ENCODE measurements at places on chromosomes 6 and 20.

GRCh38 chr6:16476861-16477260 lies 238.5 kb downstream of the GMPR start:
- no peak for DNase-seq

DNA sequence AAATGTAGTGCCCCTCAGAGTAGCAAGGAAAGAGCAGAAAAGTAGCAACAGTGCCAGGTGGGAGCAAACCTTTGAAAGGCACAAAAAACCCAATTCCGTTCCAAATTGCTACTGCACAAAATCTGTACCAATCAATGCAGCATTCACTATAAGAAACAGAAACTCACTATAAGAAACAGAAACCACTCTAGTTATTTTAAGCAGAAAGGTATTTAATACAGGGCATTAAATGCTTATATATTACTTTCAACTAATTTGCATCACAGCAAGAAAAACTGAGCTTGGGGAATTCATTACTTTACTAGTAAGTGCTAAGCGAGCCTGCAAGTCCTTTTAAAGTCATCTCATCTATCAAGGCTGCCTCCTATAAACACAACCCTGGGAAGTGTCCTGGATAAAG lies 116.5 kb upstream of the OLIG3 start:
- DNase-seq, result no peak

DNA sequence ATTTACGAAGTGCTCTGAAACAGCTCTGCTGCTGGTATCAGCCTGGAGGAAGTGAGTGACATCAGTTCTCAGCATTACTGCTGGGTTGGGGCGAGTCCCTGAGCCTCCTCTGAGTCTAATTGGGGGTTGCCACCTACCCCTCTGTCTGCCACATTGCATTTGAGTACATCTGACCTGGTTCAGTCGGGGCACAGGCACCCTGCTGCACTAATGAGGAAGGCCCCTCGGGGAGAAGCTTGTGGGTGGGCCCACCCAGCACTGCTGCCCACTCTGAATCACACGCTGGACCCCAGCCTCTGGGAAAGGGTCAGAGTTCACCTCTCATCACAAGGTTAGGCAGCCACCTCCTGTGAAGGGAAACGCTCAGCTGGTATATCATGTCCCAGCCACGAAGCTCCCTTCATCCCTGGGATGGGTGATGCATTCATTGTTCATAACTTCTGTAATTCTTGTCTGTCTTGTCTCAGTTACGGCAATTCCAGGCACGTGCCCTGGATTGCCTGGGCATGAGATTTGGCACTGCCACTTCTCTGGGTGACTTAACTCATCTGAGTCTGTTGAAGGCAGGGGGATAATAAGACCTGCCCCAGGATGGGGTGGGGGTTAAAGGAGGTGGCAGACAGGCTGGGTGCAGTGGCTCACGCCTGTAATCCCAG lies 13.3 kb downstream of the DNMT3B start:
- DNase-seq, result no peak

GRCh38 chr6:157034436-157035230 lies 257.5 kb downstream of the ARID1B start:
- DNase-seq, result no peak

GRCh38 chr6:26275663-26276062 lies 89.3 kb upstream of the BTN3A2 start:
- DNase-seq, result no peak

Data from stimulated activated CD4-positive, alpha-beta T cell treated with anti-CD3 and anti-CD28 coated beads, Interleukin-1b, Interleukin-23, amount 100 ng/mL, for 1 hour (primary cell).